ENCODE measurements at places on chromosomes 12 and 14. TPM values are rescaled to one million over a fixed set of nuclear protein-coding genes. Genes with fewer than 3 reads are reported as not detected.

TMEM19 gene
- polyA plus RNA-seq = 11.8 TPM

GRCh38 chr12:114895081-114895480, 211.1 kb upstream of the TBX3 start:
- no peak overlapping the region for H3K27ac ChIP-seq
- no peaks in the 10 kb centered on the region for H3K4me1 ChIP-seq
- H3K27me3 ChIP-seq = no peaks in the 10 kb centered on the region

- no peaks in the 10 kb centered on the region for H3K27me3 ChIP-seq
- H3K4me1 ChIP-seq = peaks cover 11% of the 10 kb centered on the region
- no peak overlapping the region for H3K27ac ChIP-seq
Observed at GRCh38 chr14:26863736-26864135, 265.9 kb upstream of the NOVA1 start.

DNA sequence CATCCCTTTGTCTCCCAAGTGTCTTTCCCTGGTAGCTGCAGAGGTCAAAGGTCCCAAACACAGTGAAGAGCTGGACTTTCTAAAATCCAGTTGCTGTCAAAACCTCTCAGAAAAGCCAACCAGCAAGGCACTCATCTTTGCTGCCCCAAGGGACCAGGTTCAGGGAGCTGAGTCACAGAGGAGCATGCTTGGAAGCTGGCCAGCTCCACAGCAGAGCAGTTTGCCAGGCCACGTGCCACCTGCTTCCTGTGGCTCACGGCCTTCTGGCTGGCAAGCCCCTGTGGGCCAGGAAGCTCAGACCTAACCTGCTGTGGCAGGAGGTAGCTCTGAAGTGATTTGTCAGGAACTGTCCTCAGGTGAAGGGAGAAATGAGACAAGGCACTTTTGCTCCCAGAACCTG, 3.6 kb downstream of the ISCU start:
- no peaks in the 10 kb centered on the region for H3K27me3 ChIP-seq
- no peak overlapping the region for H3K4me3 ChIP-seq
- H3K36me3 ChIP-seq = peaks cover 61% of the 10 kb centered on the region

DNA sequence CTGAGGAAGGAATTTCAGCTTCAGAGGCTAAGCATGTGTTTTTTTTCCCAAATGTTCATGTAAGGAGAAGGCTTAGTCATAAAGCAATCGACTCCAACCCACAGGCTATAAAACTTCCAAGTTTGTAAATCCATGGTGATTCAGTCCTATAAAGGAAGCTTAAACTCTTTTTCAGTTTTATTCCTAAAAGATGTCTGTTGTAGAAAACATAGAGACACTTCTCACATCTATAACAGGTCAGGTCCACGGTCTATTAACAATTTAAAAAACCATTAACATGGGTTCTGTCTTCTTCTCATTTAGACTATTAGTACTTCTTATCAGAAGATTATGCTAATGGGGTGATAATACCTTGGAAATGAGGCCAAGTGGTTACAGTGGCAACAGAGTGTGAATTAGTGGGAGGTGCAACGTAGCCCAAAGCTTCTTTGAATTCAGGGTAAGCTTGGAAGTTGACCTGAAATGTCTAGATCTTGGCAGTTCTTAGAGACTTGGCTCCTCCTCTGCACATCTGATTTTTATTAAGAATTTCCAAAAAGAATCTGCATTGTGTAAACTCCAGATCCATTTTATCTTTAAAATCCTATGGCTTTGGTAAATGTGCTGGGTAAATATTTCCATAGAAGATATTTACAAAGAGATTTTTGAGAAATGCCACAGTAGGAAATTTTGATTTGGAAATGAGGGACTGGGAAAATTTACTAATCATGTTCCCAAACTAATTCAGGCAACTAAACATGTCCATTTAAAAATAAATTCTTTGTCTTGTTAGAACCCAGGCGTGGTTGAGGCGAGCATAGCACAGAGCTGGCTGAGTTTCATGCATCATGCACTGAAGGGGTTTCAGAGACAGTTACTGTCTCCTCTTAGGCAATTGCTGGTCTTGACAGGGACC, 86.4 kb downstream of the EML1 start:
- H3K4me3 ChIP-seq = no peak overlapping the region
- H3K27me3 ChIP-seq = no peaks in the 10 kb centered on the region
- DNase-seq = no peak
- H3K4me1 ChIP-seq = peaks cover 17% of the 10 kb centered on the region

BCL2L14 gene
- polyA plus RNA-seq = 7.1 TPM

DNA sequence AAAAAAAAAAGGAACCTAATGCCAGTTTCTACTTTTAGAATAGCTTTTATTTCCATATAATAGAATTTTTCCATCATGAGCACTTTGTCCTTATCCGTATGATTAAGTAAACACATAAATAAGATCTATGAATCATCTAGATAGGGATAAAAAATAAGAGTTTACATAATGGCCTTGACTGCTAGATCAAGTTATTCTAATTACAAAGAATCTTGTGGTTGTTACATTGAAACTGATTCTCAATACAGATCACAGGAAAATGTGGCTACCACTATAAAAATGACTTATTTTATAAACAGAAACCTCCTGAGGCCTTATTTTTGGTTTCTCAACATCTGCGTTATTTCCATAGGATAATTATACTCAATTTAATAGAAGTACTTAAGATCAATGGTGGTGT, 34.4 kb upstream of the NDUFA12 start:
- H3K27ac ChIP-seq = no peak overlapping the region
- H3K4me3 ChIP-seq = no peak overlapping the region
- H3K36me3 ChIP-seq = peaks cover 81% of the 10 kb centered on the region
- no peaks in the 10 kb centered on the region for H3K27me3 ChIP-seq
- H3K4me1 ChIP-seq = no peaks in the 10 kb centered on the region

DNA sequence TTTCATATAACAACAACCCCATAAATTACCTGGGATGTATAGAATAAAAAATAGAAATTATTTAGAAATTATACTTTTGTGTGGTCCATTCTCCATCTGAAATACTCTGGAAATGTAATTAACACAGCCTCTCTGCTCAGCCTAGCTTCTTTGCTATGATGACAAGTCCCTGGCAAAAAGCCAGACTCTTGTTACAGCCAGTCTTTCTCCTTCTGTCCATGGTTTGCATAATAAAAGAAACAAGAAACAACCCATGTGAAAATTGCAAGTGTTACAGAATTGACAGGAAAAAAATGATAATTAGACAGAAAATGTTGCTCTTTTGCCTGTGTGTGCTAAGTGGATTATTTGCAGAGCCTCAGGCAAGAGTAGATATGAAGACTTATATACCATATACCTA, 61.3 kb downstream of the C12orf50 start:
- H3K27me3 ChIP-seq = no peaks in the 10 kb centered on the region
- no peak overlapping the region for H3K4me3 ChIP-seq
- H3K36me3 ChIP-seq = no peaks in the 10 kb centered on the region
- no peak overlapping the region for H3K27ac ChIP-seq
- no peak for DNase-seq
- H3K4me1 ChIP-seq = no peaks in the 10 kb centered on the region

KRT82 gene
- not detected for polyA plus RNA-seq

DNA sequence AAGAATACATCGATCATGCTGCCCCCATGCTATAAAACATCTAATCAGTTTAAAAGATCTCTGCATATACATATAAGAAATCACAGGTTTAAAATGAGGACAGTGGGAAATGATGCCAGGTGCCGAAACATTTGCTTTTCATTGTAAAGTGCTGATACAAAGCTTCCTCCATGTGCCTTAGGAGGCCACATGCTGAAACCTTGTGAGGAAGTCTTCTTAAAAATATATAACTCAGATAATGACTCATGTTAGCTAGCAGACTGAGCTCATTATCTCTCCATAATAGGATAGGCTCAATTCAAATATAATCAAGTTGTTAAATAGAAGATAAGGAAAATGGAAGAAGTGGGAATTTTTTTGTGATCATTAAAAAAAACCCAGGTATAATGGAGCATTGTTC, 65.9 kb downstream of the RFX4 start:
- no peaks in the 10 kb centered on the region for H3K36me3 ChIP-seq
- no peak overlapping the region for H3K27ac ChIP-seq
- no peak for DNase-seq
- no peak overlapping the region for H3K4me3 ChIP-seq

- no peaks in the 10 kb centered on the region for H3K27me3 ChIP-seq
- peak overlapping the region; percentile 29 for H3K27ac ChIP-seq
- H3K36me3 ChIP-seq = peaks cover 23% of the 10 kb centered on the region
- peak; percentile 18 for DNase-seq
- no peaks in the 10 kb centered on the region for H3K4me1 ChIP-seq
Observed at GRCh38 chr14:75138492-75138891, 11.6 kb upstream of the NEK9 start.

DNA sequence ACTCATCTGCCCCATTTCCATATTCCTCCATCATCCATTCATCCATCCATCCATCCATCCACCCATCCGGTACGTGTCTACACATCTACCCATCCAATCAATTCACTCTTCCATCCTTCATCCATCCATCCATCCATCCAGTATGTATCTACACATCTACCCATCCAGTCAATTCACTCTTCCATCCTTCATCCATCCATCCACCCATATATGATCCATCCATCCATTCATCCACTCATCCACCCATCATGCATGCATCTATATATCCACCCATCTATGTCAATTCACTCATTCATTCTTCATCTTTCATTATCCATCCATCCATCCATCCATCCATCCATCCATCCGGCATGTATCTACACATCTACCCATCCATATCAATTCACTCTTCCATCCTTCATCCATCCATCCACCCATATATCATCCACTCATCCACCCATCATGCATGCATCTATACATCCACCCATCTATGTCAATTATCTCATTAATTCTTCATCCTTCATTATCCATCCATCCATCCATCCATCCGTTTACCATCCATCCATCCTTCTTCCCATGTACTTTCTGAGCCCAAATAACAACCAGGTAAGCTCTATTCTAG, 108.6 kb upstream of the NOS1 start:
- peaks cover 3% of the 10 kb centered on the region for H3K27me3 ChIP-seq
- H3K36me3 ChIP-seq = no peaks in the 10 kb centered on the region
- no peak for DNase-seq
- no peaks in the 10 kb centered on the region for H3K4me1 ChIP-seq
- no peak overlapping the region for H3K27ac ChIP-seq

DNA sequence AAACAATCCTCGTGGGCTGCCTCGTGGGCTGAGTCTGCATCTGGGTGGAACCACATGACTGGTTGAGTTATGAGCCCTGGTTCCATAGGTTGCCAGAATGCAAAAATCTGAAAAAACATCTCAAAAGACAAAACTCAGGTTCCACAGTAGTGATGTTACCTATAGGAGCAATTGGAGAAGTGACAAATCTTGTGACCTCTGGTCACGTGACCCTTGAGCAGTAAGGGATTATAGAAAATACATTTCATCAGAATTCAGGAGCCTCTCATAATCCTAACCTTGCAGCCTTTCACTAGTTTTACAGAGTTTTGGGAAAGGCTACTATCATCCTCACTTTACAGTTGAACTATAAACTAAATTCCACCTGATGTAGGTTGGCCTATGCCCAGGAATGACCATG, 12.5 kb upstream of the RNASE3 start:
- H3K27ac ChIP-seq = no peak overlapping the region
- H3K4me1 ChIP-seq = peaks cover 3% of the 10 kb centered on the region
- no peak overlapping the region for H3K4me3 ChIP-seq
- no peaks in the 10 kb centered on the region for H3K27me3 ChIP-seq
- no peaks in the 10 kb centered on the region for H3K36me3 ChIP-seq
- DNase-seq = no peak

DNA sequence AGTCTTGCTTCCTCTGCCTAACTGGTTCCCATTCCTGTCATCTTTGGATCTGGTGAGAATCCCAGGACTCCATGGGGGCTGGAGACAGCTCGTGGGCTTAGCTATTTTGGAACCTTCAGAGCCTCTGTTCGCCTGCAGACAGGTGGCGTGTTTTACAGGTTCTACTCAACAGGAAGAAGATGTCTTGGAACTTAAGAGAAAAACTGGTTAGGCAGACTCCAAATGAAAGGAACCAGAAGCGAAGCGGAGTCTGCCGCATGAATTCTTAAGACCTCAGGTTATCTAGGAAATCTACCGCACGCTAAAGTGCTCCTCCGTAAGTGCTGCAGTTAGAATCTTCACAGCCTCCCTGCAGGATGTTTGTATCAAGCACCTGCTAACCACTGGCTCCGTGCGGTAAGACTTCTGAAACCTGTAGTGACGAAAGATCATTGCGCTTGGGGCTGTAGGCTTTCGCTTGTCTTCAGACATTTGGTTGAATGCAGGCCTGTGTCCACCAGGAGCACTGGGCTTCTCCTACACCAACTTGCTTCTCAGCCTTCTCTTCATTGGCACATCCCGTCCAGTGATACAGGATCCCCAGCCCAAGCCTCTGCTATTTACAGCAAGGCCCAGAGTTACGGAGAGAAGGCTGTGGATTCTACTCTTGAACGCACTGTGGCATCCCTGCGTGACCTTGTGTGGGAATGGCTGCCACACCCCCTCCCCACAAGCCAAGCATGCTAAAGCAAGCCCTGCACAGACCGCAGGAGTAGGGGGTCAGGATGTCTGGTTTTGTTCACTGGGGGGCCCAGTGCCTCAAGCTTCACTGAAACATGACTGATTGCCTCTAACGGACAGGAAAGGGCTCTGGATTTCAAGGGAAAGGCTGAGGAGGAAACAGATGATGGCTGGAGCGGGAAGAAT, 35.0 kb downstream of the ACADS start:
- no peak overlapping the region for H3K4me3 ChIP-seq
- peaks cover 55% of the 10 kb centered on the region for H3K36me3 ChIP-seq
- H3K27me3 ChIP-seq = no peaks in the 10 kb centered on the region
- peaks cover 4% of the 10 kb centered on the region for H3K4me1 ChIP-seq
- peak overlapping the region; percentile 57 for H3K27ac ChIP-seq

CHGA gene
- polyA plus RNA-seq = 134 TPM
